Caki2 (cell line): ENCODE measurements at places on chromosomes 16 and 17. TPM values are rescaled to one million over a fixed set of nuclear protein-coding genes. Genes with fewer than 3 reads are reported as not detected.

The MYH1 gene
- not detected in 2 replicates for total RNA-seq

The HEXD gene
- 11.6 and 22.3 TPM in 2 replicates for total RNA-seq

The GRB7 gene
- total RNA-seq = 28.3 and 29.4 TPM in 2 replicates

The HOXB3 gene
- total RNA-seq = 1.1 and 15.0 TPM in 2 replicates

The ZSCAN10 gene
- not detected in 2 replicates for total RNA-seq

DNA sequence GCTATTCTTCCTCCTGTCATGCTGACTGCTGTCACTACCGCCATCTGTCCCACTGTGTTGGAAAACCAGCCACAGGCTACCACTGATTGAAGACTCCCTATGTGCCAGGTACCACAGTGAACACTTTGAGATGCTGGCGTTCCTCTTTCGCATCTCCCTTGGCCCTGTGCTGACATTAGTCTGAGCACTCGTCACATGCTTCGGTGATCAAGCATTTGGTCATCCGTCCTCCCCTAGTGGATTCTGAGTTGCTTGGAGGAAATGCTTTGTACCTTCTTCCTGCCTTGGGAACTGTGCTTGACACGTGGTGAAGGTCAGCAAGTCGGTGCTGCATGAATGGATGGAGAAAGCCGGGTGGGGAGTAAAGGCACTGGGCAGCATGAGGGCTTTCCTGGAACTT, 260.1 kb downstream of the SNX29 start:
- DNase-seq = peak; percentile 77

DNA sequence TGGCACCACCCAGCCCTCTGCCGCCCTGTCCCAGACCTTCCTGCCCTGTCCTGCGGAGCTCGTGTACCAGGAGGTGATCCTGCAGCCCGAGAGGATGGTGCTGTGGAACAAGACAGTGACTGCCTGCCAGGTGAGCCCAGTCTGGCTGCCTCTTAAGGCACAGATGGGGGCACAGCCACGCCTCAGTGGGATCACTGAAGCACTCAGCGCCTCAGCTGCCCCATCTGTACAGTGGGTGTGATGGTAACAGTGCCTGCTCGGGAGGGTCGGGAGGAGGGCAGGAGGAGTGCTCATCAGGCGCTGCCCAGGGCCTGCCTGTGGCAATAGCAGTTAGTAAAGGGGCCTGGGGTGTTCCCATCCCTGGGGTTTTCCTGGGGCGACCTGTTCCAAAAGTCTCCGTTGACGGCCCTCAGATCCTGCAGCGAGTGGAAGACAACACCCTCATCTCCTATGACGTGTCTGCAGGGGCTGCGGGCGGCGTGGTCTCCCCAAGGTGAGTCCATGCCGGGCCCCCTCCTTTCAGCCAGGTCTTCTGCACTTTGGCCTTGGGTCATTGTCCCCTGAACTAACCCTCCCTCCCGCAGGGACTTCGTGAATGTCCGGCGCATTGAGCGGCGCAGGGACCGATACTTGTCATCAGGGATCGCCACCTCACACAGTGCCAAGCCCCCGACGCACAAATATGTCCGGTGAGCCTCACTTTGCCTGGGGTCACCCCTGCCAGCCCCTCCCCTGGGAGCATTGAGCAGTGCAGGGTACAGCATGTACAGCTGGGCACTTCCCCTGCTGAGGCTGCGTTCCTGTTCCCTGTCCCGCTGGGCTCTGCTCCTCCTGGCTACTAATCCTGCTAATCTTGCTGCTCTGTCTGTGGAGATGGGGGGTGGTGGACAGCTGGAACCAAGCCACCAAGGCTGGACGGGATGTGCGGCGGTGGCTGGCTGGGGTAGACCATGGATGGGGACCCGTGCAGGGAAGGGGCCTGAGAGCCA, 4.5 kb upstream of the TCAP start:
- DNase-seq = no peak

DNA sequence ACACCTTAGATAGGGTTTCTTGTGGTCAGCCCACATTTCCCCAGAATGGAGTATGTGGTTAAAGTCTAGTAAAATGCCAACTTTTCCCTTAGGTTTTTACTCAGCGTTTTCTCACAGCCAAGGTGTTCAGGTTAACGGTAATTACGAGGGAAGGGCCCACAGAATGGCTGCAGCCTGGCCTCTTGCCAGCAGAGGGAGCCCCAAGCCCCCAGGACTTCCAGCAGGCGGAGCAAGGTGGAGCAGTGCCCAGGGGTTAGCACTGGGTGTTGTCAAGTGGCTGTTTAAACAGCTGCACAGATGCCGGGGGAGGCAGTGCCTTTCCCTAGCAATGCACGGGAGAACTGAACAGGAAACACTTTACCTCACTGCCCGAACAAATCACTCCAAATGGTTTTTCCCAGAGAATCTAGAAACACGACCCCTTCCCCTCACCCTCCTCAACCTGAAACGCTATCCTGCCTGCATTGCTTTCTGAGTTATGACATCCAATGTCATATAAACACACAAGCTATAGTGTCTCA, 6.6 kb downstream of the PHB1 start:
- DNase-seq = peak; percentile 64

GRCh38 chr17:79500745-79501618, 109.9 kb downstream of the RBFOX3 start:
- no peak for DNase-seq

- no peak for DNase-seq
Observed at GRCh38 chr16:56594292-56594619, 4.9 kb downstream of the MT3 start.

DNA sequence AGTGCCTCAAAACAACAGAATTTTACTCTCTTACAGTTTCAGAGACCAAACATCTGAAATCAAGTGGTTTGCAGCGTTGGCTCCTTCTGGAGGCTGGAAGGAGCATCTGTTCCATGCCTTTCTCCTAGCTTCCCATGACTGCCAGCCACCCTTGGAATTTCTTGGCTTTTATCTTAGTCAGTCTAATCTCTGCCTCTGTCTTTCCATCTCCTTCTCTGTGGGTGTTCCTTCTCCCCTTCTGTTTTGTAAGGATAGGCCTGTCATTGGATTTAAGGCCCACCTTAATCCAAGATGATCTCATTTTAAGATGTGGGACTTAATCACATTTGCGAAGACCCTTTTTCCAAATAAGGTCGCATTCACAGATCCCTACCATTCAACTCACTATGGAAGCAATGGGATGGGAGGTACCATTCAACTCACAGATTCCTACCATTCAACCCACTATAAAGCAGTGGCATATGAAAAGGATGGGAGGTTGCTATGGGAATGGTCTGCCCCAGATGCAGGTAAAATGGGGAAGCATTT, 321.8 kb downstream of the WWOX start:
- DNase-seq = no peak

GRCh38 chr16:21279501-21279900, 1.4 kb upstream of the CRYM start:
- DNase-seq = no peak

DNA sequence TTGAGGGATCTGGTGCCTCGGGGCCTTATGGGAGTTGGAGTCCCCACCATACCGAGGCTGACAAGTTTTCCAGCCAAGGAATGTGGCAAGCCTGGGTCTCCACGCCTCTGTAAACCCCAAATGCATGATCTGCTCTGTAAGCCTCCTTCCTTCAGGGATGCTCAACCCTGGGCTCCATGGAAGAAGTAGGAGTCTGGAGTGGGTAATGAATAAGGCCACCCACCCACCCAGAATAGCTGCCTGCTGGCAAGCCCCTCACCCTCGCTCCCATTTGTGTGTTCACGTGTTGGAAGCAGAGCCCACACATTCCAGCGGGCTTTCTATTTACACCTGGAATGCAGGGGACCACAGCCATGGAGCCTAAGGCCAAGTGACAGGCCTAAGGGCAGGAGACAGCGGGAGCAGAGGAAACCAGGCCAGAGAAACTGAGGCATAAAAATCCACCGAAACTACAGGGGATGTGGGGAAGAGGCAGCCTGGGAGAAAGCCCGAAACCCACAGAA, 4.4 kb downstream of the DLG4 start:
- no peak for DNase-seq

DNA sequence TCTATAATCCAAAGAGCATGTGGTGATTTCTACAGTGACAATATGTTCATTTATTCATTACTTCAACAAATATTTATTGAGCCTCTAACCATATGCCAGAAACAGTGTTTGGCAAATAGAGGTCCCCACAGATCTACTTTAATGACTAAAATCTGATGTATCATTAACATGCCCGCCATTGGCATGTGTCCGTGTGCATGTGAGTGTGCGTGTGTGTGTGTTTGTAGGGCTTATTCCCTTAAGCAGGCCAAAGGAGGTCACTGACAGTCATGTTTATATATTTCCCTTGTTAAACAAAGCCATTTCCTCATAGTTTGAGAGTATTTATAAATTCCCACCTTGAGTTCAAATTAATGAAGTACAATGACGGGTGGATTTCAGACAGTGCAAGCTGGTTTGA, 174.4 kb upstream of the IRX6 start:
- no peak for DNase-seq

- DNase-seq = no peak
Observed at GRCh38 chr16:86979984-86980553, 337.1 kb downstream of the C16orf95 start.

DNA sequence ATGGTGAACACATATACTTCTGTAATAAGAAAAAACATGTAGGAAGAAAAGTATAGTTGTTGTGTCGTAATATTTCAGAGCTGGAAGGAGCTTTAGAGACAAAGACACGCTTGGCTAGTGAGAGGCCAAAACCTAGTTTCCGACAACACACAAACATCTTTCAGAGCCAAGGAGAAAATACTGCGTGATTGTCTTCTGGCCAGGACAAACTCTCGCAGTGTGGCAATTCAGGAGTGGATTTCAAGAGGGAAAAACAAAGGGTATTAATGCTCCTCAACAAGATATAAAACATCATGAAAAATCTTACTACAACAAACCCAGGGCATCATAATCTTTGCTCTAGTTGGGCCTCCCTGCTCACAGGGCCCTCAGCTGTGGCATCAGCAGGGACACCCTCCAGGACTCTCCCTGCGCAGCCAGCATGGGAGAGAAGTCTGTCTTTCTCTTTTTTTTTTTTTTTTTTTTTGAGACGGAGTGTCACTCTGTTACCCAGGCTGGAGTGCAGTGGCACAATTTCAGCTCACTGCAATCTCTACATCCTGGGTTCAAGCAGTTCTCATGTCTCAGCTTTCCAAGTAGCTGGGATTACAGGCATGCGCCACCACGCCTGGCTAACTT, 66.4 kb downstream of the CYB5B start:
- no peak for DNase-seq

GRCh38 chr17:71922439-71922838, 198.4 kb upstream of the SOX9 start:
- peak; percentile 48 for DNase-seq

- DNase-seq = no peak
Observed at GRCh38 chr16:5364186-5364585, 266.6 kb upstream of the EEF2KMT start.

- DNase-seq = no peak
Observed at GRCh38 chr16:17251496-17251895, 219.3 kb downstream of the XYLT1 start.
